Activated gamma-delta T cell treated with anti-CD3 and anti-CD28 coated beads, Interleukin-2, amount 50 U/mL, for 16 hours (primary cell): ENCODE measurements at places on chromosomes 16 and 17.

DNA sequence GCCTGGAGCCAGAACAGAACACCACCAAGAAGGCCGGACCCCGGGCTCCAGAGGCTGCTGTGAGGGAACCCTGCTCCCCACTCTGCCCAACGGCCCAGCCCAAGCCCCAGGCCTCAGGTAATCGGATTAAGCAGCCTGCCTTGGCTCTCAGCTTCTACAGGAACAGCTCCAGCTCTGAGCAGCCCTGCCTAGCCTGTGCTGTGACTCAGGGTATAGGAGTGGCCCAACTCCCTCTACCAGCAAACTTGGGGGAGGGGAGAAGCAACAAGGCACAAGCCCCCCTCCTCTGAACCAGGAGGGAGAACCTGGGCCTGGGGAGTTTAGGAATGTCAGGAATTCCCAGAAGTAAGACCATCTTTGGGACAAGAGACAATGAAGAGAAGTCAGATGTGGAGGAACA, 849 bp upstream of the SOX15 start:
- no peak for DNase-seq

DNA sequence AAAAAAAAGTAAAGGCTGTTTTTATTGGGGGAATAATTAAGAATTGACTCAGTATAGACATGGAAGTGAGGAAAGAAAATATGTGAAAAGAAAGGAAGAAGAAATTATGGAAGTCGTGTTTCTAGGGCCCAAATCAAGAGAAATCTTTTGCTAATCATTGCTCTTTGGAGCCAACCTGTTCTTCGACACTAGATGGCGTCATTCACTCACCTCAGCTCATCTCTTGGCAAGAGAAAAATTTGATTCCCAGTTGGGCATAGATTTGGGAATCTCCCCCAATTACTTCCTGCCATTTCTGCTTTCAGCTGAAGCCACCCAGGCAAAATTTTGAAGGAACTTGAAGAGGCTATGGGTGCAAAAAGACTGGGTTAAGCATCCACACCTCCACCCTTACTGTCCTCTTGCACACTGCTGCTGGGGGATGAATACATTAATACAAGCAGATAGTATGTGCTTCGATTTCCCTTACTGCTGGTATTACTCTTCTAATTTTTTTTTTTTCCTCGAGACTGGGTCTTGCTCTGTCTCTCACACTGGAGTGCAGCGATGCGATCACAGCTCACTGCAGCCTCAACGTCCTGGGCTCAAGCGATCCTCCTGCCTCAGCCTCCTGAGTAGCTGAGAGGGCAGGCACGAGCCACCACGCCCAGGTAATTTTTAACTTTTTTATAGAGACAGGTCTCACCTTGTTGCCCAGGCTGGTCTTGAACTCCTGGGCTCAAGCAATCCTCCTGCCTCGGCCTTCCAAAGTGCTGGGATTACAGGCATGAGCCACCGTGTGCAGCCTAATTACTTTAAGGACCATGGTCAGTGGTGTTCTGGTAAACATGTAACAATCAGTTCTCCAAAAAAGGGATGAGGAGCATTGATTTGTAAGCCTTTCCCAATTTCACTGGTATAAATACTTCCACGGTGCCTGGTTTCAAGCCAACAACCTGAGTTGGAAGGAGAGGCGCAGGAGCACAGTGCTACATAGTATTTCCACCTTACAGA, 13.5 kb downstream of the PSMD7 start:
- no peak for DNase-seq

DNA sequence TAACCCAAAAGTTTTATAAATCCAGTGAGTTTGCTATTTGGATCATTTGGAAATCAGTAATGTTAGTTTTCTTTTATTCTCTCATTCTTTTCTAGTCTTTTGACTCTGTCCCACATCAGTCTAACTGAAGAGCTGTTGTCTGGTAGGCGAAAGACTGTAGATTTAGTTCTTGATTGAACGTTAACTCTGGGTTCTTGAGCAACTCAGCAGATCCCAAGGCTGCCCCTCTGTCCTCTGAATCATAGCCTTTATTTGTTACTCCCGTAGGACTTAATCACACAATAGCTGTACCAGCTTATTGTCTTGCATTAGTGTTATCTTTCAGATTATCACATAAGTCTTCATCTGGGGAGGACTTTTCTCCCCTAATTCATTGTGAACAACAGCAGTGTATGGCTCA, 119.3 kb upstream of the TOM1L1 start:
- DNase-seq = no peak

DNA sequence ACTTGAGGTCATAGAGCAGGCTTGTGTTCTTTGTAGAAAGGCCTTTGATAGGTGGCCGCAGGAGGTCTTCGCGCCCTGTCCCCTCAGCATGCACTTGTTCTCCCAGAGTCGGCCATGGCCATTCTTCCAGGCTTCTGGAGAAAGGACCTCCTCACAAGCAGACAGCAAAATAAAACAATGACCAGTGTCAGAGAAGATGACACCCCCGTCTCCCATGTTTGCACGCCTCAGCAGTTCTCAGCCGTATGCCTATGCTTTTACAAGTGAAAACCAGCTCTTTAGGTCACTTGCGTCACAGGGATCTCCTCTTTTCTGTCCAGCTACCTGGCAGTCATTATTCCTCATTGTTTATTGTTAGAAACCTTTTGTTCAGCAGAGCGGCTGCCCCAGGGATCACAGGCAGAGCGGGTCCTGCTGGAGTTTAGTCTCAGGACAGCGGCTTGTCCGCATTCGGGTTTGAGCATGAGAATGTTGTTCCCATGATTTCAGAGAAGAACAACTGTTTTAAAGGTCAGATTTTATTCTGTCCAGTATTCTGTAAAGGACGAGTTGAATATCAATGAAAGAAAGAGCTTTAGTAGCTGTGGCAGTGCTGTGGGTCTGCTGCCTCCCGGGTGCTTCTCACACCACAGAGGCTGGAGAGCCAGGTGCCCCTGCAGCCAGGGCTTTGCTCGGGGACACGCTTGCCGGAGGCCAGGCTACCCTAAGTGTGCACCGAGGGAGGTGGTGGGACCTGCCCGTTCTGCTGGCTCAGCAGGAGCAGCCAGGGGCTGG, 123.9 kb downstream of the RPTOR start:
- no peak for DNase-seq

DNA sequence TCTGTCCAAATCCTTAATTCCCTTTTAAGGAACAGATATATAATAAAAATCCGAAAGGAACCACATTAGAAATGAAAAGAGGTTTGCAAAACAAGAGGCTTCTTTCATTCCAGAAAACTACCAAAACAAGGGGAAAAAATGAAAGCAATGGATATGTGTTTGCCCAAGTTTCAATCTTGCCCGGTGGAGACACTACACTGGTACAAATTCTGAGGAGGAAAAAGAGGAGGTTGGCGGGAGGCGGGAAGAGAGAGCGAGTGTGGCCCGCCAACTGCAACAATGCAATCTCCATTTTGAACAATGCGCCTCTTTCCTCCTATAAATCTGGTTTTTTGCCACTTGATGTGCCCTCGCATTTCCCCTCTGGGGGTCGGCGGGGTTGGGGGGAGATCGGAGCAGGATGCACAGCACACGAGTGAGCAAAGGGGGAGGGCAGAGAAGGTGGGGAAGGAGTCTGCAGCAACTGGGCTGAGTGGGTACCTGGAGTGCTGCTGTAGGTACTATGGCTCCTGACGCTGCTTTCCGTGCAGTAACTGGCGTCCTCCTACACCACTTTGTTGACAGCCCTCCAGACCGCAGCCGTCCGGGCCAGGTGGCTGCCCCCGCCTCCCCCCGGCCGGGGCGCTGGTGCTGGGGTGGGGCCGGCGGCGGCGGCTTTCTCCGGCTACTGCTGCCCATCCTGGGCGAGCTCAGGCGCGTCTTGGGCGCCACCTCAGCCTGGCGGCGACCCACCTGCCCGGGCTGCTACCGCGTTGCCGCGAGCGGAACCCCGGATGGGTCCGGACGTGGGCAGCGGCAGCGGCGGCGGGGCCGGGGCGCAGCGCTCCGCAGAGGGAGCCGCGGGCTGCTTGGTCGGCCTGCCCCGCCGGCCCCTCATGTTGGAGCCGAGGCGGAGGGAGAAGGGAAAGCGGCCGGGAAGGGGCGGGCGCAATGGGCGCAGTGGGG, 93.8 kb upstream of the PLEKHM1 start:
- DNase-seq = peak; percentile 61
